PC-9 (cell line): ENCODE measurements at places on chromosomes 16 and 17.

- DNase-seq = no peak
These were observed 13.4 kb downstream of the RAB5C start for GRCh38 chr17:42141382-42141781.

- no peak for DNase-seq
These were observed 8.0 kb downstream of the GCGR start for GRCh38 chr17:81811705-81812570.

GRCh38 chr17:82314012-82314726 is 3.2 kb downstream of the CD7 start:
- no peak for DNase-seq

DNA sequence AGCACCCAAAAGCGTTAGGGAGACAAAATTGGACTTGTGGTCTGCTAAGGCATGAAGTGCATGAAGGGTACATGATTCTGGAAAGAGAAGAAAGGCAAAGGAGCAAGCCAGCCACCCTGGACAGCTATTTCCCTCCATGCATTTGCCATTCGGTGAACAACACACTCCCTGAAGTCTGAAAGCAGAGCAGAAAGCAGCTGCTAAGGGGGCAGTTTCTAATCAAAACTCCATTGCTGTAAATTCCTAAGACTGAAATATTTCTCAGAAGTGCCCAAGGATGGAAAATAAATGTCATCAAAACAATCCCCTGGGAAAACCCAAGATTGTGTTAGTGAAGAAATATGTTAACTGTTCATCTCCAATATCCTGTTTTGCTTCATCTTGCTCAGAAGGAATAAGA is 44.3 kb downstream of the PMP22 start:
- DNase-seq = no peak

GRCh38 chr16:25700547-25700946 is 8.8 kb downstream of the HS3ST4 start:
- no peak for DNase-seq

DNA sequence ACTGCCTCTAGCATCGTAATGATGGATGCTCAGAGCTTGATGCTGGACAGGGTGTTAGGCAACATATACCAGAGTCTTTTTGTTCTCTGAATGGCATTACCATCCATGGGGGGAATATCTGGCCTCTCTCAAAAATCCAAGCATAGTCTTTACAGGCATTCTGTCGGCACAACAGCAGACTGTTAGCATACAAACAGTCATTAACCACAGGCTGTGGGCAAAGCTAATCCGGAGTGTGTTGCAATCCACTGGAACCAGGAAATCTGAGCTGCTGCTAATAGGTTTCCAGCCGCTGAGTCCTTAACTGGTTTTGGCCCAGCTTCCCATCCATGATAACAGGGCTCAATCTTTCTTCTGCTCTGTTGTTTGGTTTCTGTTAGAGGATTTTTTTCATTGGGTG is 371.9 kb downstream of the HS3ST3B1 start:
- no peak for DNase-seq

- DNase-seq = no peak
These were observed 24.3 kb downstream of the KCNG4 start for GRCh38 chr16:84215531-84215930.

GRCh38 chr16:19875900-19876299 is 8.7 kb downstream of the GPRC5B start:
- no peak for DNase-seq

DNA sequence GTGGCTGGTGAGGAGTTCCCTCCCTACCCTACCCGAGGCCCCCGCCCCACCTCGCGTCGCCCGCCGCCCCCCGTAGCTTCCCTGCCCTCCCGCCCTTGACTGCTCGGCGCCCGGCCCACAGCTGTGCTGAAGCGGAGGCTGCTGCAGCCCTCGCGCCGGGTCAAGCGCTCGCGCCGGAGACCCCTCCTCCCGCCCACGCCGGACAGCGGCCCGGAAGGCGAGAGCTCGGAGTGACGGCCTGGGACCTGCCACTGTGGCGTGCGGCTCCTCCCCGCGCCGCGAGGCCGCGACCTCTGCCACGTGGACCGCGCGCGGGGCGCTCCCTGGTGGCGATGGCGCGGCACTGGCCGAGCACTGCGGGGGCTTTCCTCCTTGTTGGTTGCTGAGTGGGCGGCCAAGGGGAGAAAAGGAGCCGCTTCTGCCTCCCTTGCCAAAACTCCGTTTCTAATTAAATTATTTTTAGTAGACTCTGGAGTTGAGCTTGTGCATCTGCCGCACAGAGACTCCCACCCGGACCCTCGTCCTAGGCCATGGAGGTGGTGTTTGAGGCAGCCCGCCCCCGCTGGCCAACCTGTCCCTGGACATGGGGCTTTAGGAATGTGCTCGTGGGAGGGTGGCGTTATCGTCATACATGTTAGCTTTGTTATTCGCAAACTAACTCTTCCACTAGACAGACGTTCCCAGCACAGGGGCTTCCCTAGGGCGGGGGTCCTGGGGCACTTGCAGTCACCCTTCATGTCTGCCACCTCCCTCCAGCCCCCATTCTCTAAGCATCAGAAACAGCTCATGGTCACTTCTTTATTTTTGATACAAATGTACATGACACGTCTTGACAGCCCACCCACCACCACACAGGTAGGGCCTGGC is 4.4 kb downstream of the TP53I13 start:
- no peak for DNase-seq

DNA sequence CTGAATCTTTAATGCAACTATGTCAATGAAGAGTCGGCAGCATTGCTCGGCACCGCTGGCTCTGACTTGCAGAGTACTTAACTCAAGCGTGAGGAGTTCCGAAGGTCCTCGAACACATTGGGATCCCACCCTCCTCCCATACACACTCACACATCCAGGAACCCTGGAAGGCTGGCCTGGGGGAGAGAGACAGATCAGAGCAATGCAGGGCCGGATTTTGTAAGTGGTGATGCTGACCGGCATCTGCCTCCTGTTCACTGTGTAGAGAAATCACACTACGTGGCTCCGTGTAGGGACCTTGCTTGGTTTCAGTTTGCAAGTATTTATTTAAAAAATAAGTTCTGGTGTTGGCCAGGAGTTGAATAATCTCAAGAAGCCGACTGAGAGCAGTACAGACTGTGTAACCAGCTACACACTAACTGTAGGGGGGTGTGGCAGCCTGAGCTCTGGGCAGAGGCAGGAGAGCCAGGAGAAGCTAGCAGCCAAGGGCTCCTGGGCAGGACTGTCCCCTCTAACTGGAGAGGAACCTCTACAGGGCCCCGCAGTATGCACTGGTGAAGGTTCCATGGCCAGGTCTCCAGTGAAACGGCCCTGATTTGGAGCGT is 190.2 kb upstream of the TNRC6C start:
- no peak for DNase-seq

- DNase-seq = no peak
These were observed 33.0 kb upstream of the SEC14L1 start for GRCh38 chr17:77107506-77108433.

- no peak for DNase-seq
These were observed 80.3 kb upstream of the PSMD7 start for GRCh38 chr16:74216319-74216718.

- no peak for DNase-seq
These were observed 249.7 kb upstream of the C16orf82 start for GRCh38 chr16:26816885-26817571.

GRCh38 chr17:31175237-31175636 is 80.5 kb downstream of the NF1 start:
- DNase-seq = no peak

- peak; percentile 41 for DNase-seq
These were observed 93.6 kb upstream of the NOG start for GRCh38 chr17:56499799-56500388.
